Type B pancreatic cell (in vitro differentiated cells): ENCODE measurements at places on chromosomes 2 and 18.

GRCh38 chr2:263774-264492, at the start of gene SH3YL1:
Gene SH3YL1 (minus strand): TSS chr2:264032. CDS start chr2:263984, 48 bp downstream.
- DNase-seq, result peak; percentile 78

- no peak for DNase-seq
These were observed 94.2 kb upstream of the FSHR start for GRCh38 chr2:49248506-49248905.

DNA sequence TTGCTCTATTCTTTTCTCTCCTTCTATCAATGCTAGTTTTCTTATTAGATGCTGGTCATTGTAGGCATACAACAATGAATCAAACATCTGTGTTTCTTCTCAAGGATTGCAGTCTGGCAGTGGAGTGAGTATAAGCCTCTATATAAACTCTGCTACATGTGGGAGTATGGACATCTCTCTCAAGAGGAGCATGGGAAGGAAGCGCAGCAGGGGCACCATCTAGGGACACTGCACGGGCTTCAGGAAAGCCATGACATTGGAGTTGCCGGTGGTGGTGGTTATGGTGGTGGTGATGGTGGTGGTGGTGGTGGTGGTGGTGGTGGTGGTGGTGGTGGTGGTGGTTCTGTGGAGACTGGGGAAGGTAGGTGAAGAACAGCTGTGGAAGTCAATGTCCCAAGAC, 462.6 kb downstream of the RNF144A start:
- DNase-seq, result no peak

DNA sequence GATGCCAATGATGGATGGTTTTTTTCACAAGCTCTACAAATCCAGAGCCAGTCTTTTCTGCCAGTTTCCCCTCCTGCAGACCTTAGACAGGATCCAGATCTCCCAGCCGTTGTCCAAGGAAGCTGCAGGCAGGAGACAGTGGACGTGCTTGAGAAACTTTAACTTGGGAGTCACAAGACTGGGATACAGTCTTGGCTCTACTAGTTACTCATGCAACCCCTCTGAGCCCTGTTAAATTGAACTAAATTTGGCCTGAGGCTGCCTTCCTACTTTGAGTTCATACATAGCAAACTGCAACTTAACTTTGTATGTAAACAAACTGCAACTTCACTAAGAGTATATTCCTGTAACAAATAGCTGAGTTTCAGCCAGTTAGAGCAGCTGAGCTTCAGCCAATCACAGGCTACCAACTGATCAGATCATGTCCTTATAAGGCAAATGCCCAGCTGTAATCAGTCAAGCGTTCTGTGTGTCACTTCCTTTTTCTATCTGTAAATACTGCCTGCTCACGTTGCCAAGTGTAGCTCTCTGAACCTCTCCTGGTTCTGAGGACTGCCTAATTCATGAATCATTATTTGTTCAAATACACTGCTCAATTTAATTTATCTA, 140.9 kb downstream of the CAPN13 start:
- no peak for DNase-seq

DNA sequence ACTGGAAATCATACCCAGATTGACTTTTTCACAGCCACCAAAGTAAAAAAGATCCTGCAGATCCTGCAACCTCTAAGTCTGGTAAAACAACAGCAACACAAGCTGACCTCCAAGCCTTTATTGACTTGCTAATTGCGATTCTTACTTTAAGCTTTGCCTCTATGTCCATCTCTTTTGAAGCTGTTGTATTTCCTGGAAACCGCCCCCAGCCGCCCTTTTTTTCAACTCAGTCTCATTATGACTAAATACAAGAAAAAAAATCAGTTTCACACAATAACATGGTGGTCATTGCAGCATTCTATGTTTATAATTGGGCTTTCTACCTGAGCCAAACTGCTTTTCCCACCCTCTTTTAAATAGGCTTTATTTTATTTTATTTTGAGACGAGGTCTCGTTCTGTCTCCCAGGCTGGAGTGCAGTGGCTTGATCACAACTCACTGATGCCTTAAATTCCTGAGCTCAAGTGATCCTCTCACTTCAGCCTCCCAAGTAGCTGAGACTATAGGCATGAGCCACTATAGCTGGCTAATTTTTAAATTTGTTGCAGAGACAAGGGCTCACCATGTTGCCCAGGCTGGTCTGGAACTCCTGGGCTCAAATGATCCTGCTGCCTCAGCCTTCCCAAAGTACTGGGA, 76.2 kb downstream of the MOGAT1 start:
- DNase-seq, result no peak

DNA sequence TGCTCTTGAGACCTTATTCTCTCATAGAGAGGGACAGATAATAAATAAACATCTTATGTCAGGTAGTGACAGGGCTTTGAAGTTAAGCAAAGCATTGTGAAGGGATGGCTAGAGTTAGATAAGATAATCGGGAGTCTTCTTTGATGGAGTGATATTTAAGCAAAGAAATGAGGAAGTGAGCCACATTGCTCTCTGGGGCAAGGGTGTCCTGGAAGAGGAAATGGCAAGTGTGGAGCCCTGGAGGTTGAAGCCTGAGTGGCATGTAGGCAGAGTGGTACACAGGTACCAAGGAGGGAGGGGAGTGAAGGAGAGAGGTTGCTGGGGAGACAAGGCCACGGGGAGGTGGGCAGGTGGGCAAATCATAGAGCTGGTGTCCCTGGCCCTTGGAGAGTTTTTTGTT, 110.2 kb downstream of the CTAGE1 start:
- DNase-seq, result no peak

GRCh38 chr18:48975817-48976649, 25.3 kb upstream of the SMAD7 start:
- DNase-seq, result no peak

- no peak for DNase-seq
These were observed 406.8 kb downstream of the THSD7B start for GRCh38 chr2:137172162-137172561.

GRCh38 chr18:26422472-26423162, 125.7 kb downstream of the KCTD1 start:
- DNase-seq, result no peak

DNA sequence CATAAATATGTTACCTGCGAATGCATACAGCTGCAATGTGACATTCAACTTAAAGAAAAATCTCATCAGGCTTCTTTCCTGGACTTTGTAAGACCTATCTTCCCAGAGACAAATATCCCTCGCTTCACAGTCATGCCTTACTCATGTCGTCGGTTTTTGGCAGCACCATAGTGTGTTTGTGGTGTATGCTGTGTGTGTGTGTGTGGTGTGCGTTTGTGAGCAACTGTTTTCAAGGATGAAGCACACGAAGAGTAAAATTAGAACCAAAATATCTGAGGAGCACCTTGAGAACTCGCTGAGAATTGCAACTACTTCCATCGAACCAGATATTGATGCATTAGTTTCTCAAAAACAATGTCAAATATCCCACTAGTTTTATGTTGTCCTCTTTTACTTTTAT, 56.9 kb downstream of the ASB1 start:
- no peak for DNase-seq

DNA sequence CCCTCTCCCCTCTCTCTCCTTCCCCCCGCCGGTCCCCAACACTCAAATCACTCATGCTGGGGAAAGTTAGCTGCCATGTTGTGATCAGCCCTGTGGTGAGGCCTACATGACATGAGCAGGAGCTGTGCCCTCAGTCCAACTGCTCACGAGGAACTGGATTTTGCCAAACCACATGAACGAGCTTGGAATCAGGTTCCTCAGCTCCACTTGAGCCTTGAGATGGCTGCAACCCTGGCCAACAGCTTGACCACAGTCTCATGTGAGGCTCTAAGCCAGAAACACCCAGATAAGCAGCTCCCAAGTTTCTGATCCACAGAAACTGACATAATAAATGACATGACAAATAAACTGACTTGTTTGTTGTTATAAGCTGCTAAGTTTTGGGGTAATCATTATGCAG, 38.4 kb downstream of the ARL4C start:
- DNase-seq, result no peak

DNA sequence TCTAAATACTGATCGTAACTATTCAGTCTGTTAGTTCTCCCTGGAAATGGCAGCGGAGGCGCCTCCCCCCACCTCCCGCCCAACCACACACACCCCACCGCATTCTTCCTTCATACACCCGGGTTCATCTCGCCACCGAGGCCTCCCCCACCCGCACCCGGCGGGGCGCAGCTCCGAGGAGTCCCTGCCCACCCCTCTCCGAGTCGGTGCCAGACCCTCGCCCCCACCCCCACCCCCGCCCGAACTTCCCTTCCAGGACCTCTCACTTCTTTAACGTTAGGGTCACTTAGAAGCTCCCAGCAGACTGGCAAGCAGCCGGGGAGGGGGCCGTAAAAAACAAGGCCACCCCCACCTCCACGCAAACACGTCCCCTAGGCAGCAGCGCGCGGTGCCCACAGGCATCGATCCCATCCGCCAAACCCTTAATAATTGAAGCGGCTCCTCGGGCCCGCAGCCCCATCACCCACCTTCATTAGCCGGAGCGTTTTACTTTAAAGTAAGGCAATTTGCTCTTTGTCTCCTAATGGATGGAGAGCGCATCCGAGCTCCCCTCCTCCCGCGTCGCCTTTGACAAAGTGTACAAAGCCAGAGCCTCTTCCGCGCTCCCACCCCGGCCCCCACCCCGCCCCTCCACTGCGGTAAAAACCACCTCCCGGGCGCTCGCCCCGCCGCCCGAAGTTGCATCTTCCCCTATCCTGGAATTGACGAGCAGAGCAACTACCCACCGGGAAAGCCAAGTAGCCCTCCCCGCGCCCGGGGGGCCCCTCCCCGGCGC, 624 bp downstream of the ZNF516 start:
- DNase-seq, result no peak

- peak; percentile 7 for DNase-seq
These were observed 32.4 kb upstream of the TMEM131 start for GRCh38 chr2:98028101-98028561.

- no peak for DNase-seq
These were observed 108.1 kb downstream of the ADCYAP1 start for GRCh38 chr18:1012775-1013174.

GRCh38 chr2:27741673-27742072, 29.8 kb upstream of the MRPL33 start:
- no peak for DNase-seq

GRCh38 chr18:29307231-29307630, 1130.3 kb upstream of the CDH2 start:
- no peak for DNase-seq

GRCh38 chr2:122100346-122100745, 344.9 kb downstream of the TSN start:
- DNase-seq, result no peak

DNA sequence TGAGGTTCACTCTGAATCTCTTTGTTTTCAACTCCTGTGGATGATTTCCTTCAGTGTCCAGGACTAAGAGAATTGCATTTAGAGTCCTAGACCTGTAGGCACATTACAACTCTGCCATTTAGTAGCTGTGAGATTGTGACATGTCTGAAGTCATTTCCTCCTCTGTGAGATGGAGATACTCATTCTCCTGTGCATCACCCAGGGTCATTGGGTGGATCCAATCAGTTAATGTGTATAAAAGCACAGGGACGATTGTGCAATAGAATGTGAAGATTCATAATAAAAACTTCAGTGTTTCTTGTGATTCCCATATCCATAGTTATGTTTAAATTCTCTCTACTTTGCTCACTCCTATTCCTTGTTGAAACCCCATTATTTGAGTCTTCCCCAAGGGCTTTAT, 113.6 kb downstream of the DIS3L2 start:
- no peak for DNase-seq

GRCh38 chr2:229947544-229947943, 25.2 kb downstream of the FBXO36 start:
- no peak for DNase-seq

GRCh38 chr2:199085261-199085660, 372.5 kb downstream of the SATB2 start:
- DNase-seq, result no peak

DNA sequence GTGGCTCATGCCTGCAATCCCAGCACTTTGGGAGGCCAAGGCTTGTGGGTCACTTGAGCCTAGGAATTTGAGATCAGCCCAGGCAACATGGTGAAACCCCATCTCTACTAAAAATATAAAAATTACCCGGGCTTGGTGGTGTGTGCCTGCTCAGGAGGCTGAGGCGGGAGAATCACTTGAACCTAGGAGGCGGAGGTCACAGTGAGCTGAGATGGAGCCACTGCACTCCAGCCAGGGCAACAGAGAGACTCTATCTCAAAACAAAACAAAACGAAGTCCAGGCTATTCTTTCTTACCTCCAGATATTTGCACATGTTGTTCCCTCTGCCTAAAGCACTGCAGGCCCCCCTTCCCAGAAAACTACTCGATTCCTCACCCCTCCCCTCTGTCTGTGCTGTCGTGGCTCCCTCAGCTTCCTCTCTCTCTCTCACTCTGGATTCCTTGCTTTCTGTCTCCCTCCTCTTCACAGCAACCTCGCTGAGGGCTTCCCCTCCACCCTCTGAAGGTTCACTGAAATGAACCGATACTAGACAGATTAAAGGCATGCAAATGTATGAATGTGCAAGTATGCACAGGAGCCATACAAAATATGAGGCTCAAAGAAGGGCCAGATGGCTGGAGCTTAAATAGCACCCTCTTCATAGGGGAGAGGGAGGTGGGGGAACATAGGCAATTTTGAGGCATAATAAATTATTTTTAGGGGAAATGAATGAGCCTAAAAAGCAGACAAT, 18.5 kb downstream of the TMEM177 start:
- DNase-seq, result no peak

DNA sequence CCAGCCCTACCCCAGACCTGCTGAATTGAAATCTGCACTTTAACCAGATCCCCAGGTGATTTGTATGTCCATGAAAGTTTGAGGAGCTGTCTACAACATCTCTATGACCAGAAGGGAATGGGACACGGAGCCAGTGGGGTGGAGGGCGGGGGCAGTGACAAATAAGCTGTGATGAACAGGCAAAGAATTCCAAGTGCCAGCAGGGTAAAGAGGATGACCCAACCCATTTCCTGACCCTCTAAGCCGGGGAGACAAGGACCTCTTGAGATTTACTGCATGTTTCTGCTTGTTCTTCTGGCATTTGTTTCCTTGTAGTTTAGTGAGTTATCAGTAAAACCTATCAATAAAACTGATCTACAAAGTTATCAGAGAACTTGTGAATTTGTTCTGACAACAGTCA, 8.7 kb downstream of the TET3 start:
- no peak for DNase-seq

DNA sequence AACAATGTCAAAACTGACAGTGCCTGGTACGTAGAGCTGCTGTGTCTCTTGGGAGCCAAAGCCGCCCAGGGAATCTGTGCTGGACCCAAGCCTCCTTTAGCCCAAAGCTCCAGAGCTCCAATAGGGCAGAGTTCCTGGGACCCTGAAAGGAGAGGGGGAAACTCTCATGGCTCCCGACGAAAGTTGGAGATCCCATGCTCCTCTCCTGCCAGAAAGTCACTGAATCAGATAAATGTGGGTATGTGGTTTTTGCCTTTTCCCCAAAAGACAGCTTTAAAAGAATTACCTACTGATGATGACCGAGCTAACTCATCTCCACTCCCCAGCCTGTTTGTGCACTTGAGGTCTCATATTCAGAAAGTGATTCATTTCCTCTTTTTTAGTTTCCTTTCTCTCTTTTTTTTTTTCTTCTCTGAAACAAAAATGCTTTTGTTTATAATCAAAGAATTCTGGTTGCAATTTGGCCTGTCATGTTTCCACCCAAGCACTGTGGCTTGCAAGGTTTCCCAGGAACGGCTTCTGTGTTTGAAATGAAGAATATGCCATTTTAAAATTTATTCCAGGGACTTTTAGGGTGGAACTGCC, 14.1 kb upstream of the PMAIP1 start:
- no peak for DNase-seq
